Heart right ventricle (tissue), 16 donors: ENCODE measurements at places on chromosomes 1 and 21. TPM values are rescaled to one million over a fixed set of nuclear protein-coding genes. Genes with fewer than 3 reads are reported as not detected.
A peak's percentile ranks its signal among the peaks of the same experiment; 100 is the strongest.

DNA sequence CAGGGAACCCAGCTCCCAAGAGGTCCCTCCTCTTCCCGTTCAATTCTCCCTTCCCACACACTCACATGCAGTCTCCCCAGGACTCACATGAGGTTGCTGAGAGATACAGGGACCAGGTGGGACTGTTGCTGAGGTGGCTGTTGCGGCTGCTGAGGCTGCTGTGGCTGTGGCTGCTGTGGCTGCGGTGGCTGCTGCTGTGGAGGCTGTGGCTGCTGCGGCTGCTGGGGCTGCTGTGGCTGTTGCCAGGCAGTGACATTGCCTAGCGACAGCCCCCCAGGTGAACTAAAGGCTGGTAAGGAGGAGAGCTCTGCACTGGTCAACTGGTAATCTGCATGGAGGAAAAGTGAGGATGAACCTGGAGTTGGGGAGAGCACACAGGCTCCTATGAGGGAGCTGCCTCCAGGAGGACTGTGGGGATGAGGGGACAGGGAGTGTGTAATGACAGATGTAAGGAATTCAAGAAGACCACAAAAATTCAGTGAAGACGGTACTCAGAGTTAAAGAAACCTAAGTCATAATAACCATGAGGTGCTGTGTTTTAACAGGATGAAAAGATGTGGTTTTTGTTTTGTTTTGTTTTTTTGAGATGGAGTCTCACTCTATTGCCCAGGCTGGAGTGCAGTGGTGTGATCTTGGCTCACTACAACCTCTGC, 31.8 kb downstream of the MEF2D start:
- DNase-seq: no peak

DNA sequence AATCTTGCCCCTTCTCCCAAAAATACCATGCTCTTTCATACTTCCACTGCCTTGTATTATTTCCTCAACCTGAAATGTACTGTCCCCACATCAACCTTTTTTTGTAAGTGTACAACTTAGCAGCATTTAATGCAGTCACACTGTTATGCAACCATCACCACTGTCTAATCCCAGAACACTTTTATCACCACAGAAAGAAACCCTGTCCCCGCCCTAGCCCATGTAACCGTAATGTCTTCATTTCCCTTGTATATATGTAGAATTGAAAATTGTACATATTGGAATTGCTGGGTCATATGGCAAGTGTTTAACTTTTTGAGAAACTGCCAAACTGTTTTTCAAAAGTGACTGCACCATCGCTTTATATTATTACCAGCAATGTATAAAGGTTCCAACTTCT, 37.4 kb downstream of the PTP4A2 start:
- no peak for DNase-seq

DNA sequence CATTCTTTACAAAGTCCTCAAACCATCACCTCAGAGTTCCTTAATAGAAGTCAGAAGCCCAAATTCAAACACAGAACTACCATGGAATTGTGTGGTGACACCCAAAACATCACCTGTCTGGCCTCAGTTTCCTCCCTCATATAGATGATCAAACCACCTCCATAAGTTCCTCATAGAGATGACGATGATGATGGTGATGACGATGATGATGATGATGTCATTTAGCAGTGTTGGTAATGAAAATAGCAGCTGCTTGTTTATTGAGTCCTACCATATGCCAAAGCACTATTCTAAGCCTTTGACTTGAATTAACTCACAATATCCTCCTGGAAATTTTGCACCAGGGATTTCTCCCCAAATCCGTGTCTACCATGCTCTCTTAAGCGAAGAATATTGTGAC, 139.9 kb downstream of the PROX1 start:
- DNase-seq: no peak

CFH gene
- polyA plus RNA-seq: 14.6 TPM

MRPL55 gene
- polyA plus RNA-seq: 113 TPM

LYPD8 gene
- polyA plus RNA-seq: not detected

- DNase-seq: no peak
Measured at GRCh38 chr1:97114842-97115241, 393.3 kb downstream of the PTBP2 start.

CCDC181 gene
- 1.0 TPM for polyA plus RNA-seq

DNA sequence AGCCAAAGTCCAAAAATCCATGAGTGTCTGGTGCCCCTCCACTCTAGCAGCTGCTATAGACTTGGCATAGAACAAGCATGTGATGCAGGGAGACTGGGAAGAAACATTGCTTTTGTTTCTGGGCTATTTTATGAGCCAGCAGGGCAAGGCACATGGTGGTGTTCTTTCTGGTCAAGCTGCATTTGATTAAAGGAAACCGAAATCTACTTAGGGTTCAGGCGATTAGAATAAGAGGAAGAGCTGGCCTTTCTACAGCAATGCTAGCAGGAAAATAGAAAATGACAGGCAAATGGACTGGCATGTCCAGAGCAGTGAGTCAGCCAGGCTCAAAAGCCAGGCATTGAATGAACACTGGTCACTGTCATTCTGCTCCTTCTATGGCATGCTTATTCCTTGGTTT, 28.5 kb upstream of the ARHGAP29 start:
- no peak for DNase-seq

GRCh38 chr1:47161298-47162040, 24.2 kb downstream of the CYP4A22 start:
- no peak for DNase-seq

- no peak for DNase-seq
Measured at GRCh38 chr1:204628868-204629267, 56.7 kb downstream of the LRRN2 start.

MMP23B gene
- polyA plus RNA-seq: 14.2 TPM

DNA sequence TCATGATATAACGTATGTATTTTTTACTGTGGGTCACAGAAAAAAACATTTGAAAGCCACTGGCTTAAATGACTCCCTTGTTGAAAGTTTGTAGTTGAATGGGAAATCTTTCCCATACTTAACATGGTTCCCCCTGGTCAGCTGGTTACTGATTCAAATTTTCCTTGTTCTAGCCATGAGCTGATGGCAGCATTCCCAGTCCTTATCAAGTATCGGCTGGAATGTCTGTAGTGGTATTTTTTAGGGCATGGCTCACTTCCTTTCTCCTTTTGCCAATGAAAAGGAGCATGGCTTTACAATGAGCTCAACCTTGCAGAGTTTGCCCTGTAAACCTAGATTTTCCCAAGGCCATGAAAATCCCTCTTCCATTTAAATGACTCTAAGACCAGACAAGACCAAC, 55.7 kb downstream of the GIPC2 start:
- DNase-seq: peak; percentile 80

IQGAP3 gene
- 0.22 TPM for polyA plus RNA-seq
